ENCODE measurements at places on chromosomes 1 and 21.

GRCh38 chr1:183288583-183288982, 102.5 kb downstream of the LAMC2 start:
- DNase-seq: no peak

DNA sequence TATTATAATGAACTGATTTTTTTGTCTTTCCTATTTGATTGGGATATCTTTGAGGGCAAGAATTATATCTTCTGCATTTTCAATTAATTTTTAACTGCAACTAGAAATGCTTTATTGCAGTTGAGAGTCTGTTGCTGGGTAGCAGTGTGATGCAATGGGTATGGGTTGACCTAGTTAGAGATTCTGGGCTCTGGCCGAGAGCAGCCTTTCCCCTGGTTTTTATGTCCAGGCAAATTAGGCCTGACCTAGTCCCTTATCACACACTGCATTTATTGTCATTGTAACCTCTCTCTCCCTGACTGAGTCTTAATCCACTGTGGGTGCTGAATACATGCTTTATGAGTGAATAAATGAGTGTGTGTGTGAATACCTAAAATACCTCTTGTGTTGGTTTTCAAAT, 206.4 kb upstream of the PTGFR start:
- no peak for DNase-seq

GRCh38 chr1:85278853-85279314, 2.5 kb upstream of the BCL10 start:
- DNase-seq: peak; percentile 64

GRCh38 chr1:29586991-29587745, 350.8 kb downstream of the PTPRU start:
- DNase-seq: no peak

DNA sequence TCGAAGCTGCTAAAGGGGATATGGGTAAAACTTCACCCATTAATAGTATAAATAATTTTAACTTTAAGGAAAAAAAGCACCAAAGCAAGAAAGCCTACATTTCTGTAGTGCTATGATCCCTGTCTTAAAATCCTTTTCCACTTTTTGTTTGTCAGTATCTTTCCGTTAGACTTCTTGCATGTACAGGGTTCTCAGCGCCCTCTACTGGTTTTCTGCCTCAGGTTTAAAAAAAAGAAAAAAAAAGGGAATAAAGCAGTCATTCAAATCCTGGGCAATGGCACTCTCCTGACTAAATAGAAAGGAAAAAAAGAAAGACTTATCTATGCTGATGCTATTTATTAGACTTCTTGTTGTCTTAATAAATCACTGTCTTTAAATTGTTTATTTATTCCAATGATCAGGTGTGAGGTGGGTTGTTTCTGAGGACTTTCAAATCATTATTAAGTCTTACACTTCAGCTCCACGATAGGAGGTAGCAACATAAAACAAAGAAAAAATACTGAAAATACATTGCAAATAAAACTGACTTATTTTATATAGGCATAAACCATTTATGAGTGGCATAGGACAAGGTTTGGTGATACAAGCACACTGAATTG, 475.4 kb upstream of the NR5A2 start:
- peak; percentile 75 for DNase-seq

DNA sequence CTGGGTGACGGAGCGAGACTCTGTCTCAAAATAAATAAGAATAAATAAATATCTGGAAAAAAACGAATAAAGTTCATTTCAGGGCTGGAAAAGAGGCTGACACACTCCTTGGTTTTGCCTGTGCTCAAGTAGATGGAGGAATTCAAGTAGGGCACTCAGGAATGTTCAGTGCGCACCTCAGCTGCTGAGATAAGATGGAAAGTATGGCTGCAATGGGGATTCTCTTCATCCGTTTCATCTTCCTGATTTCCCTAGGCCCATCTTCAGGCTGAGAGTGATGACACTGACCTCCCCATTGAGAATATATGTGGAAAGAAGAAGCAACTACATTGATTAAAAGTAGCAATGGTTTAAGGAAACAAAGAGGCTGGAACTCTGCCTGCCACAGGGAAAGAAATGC, 130.5 kb upstream of the ZNF644 start:
- no peak for DNase-seq

- no peak for DNase-seq
Observed at GRCh38 chr1:172903581-172904220, 147.0 kb downstream of the TNFSF18 start.

GRCh38 chr1:213381572-213382084, 330.6 kb downstream of the RPS6KC1 start:
- peak; percentile 30 for DNase-seq

- no peak for DNase-seq
Observed at GRCh38 chr1:197914510-197914909, 2.7 kb upstream of the LHX9 start.

DNA sequence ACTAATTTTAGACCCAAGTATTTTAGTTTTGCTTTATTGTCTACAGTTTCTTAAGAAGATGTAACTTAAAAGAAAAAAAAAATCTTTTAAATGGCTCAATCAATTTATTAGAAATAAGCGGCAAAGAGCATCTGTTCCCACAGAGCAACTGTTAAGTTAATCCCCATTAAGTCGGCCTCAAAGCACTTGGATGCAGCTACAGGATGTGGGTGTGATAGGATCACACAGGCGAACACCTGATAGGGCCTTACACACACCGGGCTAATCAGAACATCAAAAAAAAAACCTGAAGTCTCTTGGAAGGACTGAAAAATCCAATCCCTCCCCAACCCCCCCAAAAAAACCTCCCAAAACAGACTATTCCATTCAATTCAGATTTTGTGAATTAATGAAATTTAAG, 23.0 kb downstream of the APP start:
- DNase-seq: no peak

DNA sequence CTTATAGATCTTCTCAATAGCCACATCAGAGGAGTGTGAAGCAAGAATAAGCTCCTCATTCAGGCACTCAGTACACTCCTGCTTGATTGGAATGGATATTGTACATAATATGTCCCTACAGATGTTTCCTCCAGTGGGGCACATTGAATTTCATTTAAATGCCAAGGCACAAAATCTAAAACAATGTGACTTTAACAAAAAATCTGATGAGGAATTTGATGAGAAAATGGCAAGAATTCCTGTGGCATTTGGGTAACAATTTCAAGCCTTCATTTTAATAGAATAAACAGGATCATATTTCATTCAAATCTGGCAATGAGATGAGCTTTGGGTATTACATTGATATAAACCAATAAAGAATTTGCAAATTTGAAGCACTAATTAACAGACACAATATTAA, 307.7 kb upstream of the PKN2 start:
- DNase-seq: no peak

DNA sequence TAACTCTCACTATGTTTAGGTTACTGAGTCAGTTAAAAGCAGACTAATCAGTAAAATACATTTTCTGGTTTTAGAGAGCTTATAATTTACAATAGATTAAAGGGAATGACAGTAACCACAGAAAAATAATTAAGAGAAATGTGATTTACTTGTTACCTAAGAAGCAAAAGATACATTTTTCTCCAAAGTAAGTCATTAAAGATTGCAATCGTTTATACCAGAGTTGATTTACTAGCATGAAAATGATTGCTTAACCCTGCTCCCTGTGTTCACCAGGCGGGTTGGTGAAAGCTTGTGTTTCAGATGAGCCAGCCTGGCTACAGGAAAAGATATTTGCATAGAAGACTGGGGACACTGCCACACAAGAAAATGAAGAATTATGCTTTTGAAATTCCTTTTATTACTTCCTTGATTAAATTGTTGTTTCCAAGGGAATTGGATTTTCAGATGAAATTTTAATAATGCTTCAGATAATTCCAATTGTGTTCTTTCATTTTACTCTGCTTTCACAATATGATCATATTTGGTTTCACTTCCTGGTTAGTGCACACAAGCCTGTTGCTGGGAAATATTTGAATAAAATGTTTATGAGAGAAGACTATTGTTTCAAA, 27.9 kb downstream of the LRRC8B start:
- DNase-seq: no peak

DNA sequence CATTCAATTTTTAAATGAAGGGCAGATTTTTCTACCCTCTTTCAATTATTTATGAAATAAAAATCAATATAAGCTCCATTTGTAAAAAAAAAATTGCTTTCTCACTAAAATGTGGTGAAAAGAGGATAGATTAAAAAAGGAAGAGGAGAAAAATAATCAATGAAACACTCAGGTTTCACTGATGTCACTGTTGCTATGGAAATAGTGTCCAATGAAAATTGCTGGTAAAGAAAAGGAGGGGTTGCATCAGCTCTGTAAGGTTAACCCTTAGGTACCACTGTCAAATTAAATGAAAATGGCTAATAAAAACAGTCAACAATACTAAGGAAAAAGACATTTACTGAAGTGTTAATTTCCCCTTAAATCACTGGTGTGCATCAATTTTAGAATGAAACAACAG, 91.6 kb upstream of the TTC39A start:
- peak; percentile 71 for DNase-seq

DNA sequence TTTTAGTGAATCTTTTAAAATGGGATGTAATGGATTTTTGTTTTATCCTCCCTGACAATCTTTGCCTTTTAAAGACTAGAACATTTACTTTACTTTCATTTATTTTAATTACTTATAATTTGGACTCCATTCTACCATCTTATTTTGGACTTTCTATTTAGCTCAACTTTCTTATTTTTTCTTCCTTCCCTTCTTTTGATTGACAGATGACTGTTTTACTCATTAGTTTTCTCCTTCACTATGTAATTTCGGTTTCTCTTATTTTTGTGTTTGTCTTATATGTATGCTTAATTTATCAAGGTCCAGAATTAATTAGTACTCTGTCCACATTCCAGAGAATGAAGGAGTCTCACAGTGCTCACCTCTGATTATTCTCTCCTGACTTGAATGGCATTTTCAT, 109.9 kb downstream of the PCBP3 start:
- DNase-seq: no peak

DNA sequence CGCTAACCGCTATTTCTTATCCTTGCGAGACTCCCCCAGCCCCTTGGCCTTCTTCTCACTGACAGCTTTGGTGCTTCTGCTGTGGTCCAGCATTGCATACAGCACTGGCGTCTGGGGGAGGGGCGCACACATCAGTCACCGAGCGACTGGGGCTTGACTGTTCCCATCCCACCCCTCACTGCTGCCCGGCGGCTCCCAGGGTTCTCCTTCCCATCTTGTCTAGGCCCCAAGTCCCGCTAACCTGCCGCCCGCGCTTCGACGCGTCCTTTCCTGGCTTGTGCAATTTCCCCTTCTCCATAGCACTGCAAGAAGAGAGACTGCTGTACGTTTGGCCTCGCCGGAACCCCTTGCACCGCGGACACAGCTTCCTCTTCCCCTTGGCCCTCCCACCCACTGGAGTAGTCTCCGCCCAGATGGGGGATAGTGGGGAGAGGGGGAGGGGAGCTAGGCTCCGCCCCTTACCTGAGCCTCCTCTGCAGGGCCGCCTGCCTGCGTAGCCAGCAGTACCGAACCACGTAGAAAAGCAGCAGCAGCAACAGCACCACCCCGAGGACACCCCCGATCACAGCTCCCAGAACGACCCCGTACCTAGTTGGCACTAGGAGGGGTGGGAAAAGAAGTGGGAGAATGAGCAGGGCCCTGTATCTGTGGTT, 3.8 kb downstream of the MPZ start:
- DNase-seq: peak; percentile 74

- DNase-seq: no peak
Observed at GRCh38 chr1:170071378-170071777, 3.1 kb downstream of the KIFAP3 start.

- DNase-seq: no peak
Observed at GRCh38 chr1:4965346-4966075, 311.1 kb downstream of the AJAP1 start.

DNA sequence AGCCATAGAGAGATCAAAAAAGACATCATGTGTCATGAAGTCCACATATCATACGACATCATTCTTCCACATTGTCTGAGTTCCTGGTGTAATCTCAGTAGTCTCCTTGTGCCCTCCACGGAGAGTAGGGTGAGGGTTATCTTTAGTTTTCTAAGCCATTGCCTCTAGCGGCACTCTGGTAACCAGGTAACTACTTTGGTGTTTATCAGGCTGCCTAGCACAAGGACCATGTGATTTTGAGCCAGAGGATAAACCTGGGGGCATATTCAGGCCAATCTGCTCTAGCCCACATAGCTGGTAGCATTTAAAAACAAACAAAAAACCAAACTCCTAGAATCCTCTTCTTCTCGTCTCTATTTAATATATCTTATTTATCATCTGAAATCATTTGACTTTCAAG, 147.4 kb downstream of the GDAP2 start:
- no peak for DNase-seq

DNA sequence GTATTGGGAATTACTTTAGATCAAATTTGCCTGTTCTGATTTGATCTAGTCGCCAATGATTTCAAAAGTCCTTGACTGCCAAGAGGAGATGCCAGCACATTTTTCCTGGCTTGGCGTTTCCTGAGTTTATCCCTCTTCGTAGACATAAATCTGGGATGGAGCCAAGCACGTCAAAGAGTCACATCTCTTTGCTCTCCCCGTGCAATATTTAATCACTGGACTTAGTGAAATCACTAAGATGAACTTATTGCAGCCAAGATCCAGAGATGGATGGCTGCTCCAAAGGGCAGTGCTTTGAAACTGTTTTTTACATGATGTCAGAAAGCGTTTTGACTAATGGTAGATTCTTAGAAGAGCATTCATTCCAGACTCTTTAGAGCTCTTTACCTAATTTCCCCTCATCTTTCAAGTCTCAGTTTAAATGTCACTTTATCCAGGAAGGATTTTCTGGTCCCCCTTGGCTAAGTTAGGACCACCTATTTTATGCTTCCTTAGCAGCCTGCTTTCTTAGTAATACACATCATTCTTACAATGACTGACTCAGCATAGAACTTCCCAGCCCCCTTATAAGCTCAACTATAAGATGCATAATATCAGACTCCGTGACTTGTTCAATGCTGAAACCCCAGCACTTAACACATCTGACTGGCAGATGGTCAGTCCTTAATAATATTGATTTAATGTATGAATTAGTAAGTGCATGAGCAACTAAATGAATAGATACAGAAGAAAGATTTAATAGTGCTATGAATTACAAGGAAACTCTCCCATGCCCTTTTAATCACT, 94.4 kb upstream of the GREM2 start:
- no peak for DNase-seq

DNA sequence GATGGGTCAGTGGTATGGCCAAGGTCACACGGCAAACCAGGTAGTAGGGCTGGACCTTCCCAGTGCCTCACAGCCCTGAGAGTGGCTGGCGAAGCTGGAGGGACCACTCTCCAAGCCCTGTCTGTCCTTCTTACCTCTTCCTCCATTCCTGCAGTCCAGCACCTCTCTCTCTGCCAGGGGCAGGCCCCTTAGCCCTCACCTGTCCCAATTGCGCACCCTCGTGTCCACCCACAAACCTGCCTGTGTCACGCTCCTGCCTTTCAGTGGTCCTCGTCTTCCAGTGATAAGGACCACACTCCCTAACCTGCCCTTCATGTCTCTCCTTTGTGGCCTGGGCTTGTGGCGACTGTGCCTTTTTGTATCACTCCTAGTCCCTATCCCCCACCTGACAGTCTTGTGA, 3.4 kb downstream of the PODN start:
- DNase-seq: no peak

DNA sequence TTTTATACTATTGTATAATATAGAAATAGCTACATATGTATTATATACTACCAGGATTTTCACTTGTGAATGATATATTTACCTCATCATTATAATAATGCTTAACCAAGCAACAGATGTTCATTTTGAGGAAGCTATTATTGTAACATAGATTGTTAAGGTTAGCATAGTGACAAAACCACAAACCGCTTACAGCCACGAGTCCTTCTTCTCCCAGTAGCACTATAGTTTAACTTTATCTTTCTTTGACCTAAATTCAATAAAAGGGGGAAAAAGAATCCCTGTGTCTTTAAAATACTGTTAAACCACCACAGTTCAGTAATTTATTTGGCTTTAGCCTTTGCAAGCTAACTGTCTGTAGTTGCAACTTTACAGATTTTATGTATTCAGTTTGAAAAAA, 1039.4 kb upstream of the B3GALT2 start:
- no peak for DNase-seq

All from putamen (tissue), 1 donor.